CD4-positive, alpha-beta T cell treated with Interleukin-15 for 4 hours (primary cell): ENCODE measurements at places on chromosomes 6 and 20.

GRCh38 chr6:159772196-159772595 lies 10.4 kb downstream of the ACAT2 start:
- no peak for DNase-seq

GRCh38 chr20:53678990-53679596 lies 85.5 kb upstream of the ZNF217 start:
- DNase-seq: no peak

GRCh38 chr6:145279551-145279950 lies 455.8 kb downstream of the EPM2A start:
- no peak for DNase-seq

DNA sequence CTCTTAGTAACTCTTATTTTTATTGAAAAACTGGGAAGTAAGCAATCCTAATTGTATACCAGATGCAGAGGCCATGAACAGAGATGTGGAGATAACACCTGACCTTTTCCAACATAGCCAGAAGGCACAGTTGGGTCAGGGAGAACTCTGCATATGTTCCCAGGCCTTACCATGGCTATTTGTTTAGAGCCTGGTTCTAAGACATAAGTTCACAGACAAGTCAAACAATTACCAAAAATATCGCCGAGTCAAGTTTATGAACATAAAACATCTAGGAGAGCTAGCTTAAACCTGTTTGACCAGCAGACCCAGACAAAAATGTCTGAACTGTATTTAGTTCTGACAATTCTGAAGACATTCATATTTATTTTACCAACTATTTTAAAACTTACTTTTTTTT lies 26.7 kb upstream of the IYD start:
- DNase-seq: no peak

GRCh38 chr6:119122336-119122735 lies 43.9 kb upstream of the FAM184A start:
- DNase-seq: no peak

- no peak for DNase-seq
Measured at GRCh38 chr20:38888059-38888831, 38.0 kb upstream of the FAM83D start.

- no peak for DNase-seq
Measured at GRCh38 chr6:27426045-27426620, 37.6 kb downstream of the ZNF391 start.

DNA sequence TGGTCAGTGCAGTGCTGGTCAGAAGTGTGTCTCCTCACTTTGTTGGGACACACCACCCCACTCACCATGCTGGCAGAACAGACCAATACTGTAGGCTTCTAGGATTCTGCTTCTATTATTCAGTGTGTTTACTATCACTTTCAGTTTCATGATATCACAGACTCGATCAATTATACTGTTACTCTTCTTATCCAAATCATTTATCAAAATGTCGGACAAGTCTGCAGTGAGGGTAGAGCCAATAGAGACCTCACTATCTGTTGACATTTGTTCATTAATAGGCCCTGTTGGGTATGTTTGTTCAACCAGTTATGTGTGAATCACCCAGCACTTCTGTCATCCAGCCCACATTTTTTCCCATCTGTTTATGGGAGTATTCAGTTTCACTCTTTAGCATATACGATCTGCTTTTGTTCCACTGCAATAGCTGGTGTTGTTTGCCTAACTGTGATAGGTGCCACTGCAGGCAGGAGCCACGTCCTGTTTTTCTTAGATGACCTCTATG lies 140.1 kb downstream of the NRN1 start:
- DNase-seq: peak; percentile 28

DNA sequence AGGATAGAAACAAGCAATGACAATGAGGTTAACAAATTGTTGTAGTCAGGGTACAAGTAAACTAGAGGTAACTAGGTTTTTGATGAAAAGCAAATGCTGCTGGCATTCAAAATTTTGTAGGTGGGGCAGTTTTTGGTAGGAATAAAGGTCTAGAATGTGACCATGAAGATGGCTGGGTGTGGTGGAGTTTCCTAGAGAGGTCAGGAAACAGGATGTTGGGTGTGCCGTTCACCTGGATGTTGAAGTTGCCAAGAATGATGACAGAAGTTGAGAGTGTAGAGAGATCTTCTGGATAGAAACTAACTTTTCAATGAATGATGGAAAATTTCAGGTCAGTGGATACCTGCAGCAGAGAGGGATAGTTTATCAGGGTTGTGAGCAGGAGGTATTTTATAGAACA lies 22.7 kb downstream of the MAPK14 start:
- DNase-seq: no peak

GRCh38 chr6:14739827-14740226 lies 506.0 kb upstream of the JARID2 start:
- no peak for DNase-seq

GRCh38 chr6:106372838-106373501 lies 12.5 kb downstream of the CRYBG1 start:
- DNase-seq: no peak

- DNase-seq: peak; percentile 49
Measured at GRCh38 chr6:142907544-142907943, 37.4 kb downstream of the HIVEP2 start.

DNA sequence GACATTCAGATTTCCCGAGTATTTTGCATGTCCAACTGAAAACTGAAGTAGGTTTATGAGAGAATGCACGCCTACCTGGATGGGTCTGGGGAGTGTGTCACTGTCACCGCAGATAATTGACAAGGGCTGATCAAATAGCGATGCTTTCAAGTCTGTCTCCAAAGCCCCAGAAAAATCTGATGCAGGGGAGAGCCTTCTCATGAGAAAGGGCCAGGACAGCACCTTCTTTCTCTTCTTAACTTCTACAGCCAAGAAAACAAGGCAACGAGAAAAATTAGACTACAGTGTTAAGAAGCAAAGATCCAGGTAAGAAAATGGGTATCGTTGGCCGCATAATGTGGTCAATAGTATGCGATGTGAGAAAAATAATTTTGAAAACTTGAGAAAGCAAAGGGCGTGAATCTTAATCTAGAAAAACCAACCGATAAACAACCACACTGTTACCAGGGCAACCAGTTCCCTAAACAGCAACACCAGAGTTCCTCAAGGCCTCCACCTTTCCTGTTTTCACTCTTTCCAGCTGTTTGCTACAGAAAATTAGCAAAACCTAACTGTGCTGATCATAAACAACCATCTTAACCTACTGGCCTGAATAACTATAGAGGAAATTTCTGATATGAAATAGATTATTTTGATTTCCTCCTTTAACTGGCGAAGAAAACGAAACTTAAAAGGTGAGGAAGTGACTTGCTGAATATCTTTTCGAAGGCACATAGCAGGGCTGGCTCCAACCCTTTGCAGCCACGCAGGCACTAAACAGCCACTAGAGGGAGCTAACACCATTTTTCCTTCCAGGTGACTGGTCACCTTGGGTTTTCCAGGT lies 2.6 kb downstream of the TAGAP start:
- peak; percentile 92 for DNase-seq

DNA sequence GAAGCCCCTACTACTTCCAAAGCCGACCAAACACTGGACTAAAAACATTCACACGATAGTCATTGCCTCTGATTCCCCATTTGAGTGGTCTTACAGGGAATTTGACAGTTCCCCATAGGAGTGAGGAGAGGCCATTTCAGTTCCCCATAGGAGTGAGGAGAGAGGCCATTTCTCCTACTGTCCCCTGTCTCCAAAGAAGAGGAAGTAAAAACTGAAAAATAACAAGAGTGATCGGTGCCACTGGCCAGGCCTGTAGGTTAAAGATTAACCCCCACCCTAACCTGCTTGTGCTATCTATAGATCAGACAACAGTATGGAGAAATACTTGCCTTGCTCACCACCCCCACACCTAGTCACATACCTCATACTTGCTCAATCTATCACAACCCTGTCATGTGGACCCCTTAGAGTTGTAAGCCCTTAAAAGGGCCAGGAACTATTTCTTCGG lies 204.0 kb upstream of the MOCS1 start:
- no peak for DNase-seq

DNA sequence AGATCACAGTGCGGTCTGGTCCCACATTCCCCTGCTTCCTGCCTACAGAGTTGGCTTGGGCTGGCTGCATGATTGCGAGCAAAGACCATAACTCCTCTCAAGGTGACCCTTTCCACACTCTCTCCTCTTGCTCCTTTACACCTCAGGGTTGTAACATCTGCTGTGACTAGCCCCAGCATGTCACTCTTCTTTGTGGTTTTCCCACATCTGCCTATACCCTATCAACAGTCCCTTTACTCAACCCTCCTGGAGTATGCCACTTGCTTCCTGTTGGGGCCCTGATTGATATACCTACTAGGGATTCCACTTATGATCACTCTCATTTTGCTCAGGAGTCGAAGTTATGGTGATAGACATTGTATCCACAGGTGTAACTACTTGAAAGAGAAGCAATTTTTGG lies 58.9 kb upstream of the SGK1 start:
- no peak for DNase-seq

DNA sequence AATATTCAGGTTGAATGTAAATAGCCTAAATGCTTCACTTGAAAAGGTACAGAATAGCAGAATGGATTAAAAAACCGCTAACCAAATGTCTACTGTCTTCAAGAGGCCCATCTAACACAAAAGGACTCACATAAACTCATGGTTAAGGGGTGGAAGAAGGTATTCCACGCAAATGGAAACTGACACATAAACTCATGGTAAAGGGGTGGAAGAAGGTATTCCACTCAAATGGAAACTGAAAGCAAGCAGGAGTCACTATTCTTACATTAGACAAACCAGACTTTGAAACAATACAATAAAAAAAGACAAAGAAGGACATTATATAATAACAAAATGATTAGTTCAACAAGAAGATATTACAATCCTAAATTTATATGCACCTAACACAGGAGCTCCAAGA lies 38.3 kb upstream of the PKIB start:
- DNase-seq: no peak

- DNase-seq: peak; percentile 78
Measured at GRCh38 chr6:125790358-125791150, at the start of gene NCOA7. TSS of gene NCOA7 (plus strand) at chr6:125790960. CDS start at chr6:125815355, 24,395 bp downstream.

DNA sequence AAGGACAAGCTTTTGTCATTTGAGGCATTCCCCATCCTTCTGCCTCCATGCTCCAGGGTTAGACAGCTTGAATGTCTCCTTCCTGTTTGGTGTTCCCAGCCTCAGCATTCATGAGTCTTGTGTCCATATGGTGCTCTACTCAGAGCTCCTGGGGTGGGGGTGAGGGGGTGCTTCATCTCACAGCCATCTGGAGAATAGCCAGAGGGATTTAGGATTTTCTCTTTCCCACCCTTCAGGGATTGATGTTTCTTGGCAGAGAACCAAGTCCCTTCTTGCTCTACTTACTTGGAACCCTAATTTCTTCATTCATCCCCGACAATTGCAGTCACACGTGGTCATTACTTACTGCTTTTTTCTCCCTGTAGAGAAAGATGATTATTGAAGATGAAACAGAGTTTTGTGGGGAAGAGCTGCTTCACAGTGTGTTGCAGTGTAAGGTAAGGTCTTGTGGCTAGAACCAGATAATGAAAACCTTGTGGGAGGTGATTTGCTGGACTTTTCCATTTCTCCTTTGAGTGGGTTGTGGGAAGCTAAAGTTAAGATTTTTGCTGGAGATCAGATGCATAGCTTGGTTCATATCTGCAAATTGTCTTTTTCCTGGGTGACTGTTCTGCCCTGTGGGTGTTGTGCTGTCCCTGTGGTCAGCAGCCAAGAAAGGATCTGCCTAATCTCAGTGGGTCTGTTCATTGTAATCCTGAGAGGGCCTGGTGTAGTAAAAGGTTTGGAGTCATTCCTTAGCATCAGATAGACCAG lies 18.6 kb downstream of the CMTR1 start:
- no peak for DNase-seq

DNA sequence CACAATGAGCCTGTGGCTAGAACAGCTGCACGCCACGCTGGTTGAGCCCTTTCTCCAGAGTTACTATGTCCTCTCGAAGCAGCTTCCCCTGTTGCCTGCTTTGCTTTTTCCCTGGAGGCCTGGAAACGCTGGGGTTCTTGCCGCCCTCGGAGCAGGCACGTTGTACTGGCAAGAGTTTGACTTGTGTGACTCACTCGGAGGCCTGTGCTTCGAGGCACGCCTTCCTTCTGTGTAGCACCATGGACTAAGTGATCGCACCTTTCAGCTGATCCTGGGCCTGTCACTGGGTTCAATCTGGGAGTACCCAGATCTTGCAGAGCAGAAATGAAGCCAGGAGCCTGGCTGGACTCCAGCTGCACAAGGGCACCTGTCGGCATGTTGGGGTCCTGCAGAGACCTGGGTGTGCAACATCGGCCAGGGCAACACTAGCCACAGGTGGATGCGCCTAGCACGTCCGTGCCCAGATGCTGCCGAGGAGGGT lies 5.2 kb downstream of the INSM1 start:
- no peak for DNase-seq

DNA sequence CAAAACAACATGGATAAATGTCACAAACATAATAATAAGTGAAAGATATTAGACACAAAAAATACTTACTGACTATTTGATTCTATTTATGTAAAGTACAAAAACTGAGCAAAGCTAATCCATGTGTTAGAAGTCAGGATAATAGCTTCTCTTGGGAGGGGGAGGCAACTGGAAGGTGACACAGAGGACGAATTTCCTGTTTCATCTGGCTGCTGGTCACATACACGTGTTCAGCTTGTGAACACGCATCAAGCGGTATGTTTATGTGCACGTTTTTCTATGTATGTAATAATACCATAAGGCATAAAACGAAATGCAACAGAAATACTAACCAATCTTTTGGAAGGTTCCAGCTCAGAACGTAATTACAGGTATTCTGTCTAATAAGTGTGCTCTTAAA lies 54.3 kb downstream of the MKKS start:
- DNase-seq: no peak

- DNase-seq: no peak
Measured at GRCh38 chr6:14658886-14659561, 541.5 kb downstream of the CD83 start.

DNA sequence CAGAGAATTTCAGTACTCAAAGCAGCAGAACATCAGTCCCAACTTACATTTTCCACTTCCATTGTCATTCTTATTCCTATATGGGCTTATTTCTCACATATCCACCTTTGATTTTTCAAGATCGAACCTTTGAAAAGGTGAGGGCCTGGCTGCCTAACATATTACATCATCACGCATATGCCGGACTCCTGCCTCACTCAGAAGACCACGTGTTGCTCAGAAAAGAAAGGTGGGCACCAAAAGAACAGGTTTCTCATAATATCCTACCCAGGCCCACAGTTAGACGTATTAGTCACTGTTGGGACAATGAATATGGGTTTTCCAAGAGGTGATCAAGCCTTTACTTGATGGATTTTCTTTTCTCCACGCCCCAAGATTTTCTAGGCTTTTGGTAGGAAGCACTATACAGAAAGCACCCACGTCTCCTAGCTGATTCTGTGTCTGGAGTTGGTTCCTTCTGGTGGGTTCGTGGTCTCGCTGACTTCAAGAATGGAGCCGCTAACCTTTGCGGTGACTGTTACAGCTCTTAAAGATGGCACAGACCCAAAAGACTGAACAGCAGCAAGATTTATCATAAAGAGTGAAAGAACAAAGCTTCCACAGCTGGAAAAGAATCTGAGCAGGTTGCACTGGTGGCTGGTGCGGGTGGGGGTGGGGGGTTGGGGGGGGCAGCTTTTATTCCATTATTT lies 168.9 kb downstream of the ATXN1 start:
- no peak for DNase-seq

DNA sequence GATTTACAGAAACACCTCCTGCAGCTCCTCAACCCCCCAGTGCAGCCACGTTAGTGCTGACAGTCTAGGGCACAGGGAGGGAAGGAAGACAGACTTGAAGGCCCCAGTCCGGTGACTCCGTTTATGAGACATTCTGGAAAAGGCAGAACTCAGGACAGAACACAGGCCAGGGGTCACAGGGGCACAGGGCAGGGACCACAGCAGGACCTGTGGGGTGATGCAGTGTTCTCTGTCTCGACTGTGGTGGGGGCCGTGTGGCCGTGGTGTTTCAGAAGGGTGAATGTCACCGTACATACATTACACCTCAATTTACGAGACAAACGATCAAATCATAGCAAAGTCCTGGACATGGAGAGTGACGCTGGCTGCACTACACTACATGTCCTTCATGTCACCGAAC lies 11.3 kb downstream of the BHLHE23 start:
- no peak for DNase-seq
